ENCODE measurements at places on chromosomes 6 and 20. TPM values are rescaled to one million over a fixed set of nuclear protein-coding genes. Genes with fewer than 3 reads are reported as not detected.

ERVFRD-1 gene
- not detected for total RNA-seq

CRISP2 gene
- total RNA-seq, result not detected

IP6K3 gene
- total RNA-seq, result not detected

HM13 gene
- total RNA-seq, result 99.5 TPM

PTGIS gene
- total RNA-seq, result 0.18 TPM

MTHFD1L gene
- total RNA-seq, result 17.5 TPM

EPHA7 gene
- total RNA-seq, result 0.52 TPM

C20orf141 gene
- not detected for total RNA-seq
